ENCODE measurements at places on chromosomes 6 and 20. TPM values are rescaled to one million over a fixed set of nuclear protein-coding genes. Genes with fewer than 3 reads are reported as not detected.

Gene SLC32A1
- total RNA-seq, result not detected

Gene MROH8
- total RNA-seq, result 0.05 TPM

Gene NKX2-2
- total RNA-seq, result not detected

Gene WFDC10B
- total RNA-seq, result not detected

Gene LTB
- total RNA-seq, result not detected

Gene GPLD1
- total RNA-seq, result 0.63 TPM

Gene GNRH2
- not detected for total RNA-seq

Gene RFX6
- not detected for total RNA-seq

Gene L3MBTL1
- 9.9 TPM for total RNA-seq

Gene MYL9
- total RNA-seq, result 0.66 TPM
